ENCODE measurements at places on chromosomes 16 and 17. TPM values are rescaled to one million over a fixed set of nuclear protein-coding genes. Genes with fewer than 3 reads are reported as not detected.

- no peak for DNase-seq
Observed at GRCh38 chr17:17041018-17041521, 1.2 kb upstream of the MPRIP start.

Gene CCR7
- total RNA-seq = 1.3 TPM

- no peak for DNase-seq
Observed at GRCh38 chr17:42871647-42872046, 20.6 kb downstream of the AOC3 start.

Gene HSPB9
- 0.29 TPM for total RNA-seq

Gene ABCA10
- 8.7 TPM for total RNA-seq

DNA sequence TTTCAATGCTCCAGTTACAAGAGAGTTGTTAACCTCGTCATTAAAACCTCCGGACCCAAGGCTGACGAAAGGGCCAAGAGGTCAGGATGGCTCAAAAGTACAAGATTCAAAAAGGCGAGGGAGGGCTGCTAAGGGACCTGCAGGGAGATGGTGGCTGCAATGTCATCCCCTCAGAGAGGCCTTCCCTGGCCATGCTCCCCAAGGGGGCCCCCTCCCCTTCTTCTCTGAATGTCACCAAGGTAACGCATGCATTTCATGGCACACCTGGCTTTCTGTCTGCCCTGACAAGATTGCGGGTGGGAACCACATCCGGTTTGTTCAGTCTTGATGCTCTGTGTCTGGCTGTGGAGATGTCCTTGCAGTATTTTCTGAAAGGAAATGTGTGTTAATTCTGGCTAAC, 89.9 kb downstream of the C16orf78 start:
- DNase-seq = peak; percentile 28

Gene CCL16
- total RNA-seq = 0.35 TPM

DNA sequence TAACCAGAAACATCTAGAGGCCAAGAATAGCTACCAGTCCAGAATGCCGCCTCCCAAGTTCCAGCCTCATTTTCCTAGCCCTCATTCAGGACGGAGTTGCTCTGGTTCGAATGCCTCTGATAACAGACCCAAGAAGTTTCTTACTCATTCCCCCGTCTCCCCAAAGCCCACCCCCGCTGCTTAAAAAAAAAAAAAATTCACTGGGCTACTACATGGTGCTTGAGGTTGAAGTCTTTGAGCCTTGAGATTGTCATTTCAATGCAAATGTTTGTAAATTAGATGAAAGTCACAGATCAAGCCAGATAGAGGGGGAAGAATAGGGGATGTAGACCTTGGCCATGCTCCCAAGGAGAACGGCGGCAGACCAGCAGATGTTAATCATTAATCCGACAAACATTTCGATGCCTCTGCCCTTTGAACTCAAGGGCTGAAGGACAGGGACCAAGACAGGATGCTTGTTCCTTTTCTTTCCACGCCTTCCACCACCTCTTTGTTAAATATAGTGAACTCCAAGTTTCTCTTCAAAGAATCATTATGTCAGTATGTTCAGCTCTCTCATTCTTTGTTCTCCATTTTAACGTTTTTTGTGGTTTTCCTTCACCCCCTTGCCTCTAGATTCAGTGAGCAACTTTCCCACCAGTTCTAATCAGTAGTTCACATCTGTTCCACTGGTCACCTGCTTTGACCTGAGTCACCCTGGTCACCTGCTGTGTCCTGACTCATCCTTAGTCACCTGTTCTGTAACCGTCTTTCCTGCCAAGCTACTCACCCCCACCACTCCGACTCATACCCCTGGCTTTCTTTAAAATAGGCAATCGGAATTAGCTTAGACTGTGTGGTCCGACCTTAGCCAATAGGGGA, 190.3 kb downstream of the CPPED1 start:
- DNase-seq = peak; percentile 23

- no peak for DNase-seq
Observed at GRCh38 chr17:15482476-15482875, 15.1 kb upstream of the CDRT4 start.

Gene CXCL16
- 92.6 TPM for total RNA-seq

DNA sequence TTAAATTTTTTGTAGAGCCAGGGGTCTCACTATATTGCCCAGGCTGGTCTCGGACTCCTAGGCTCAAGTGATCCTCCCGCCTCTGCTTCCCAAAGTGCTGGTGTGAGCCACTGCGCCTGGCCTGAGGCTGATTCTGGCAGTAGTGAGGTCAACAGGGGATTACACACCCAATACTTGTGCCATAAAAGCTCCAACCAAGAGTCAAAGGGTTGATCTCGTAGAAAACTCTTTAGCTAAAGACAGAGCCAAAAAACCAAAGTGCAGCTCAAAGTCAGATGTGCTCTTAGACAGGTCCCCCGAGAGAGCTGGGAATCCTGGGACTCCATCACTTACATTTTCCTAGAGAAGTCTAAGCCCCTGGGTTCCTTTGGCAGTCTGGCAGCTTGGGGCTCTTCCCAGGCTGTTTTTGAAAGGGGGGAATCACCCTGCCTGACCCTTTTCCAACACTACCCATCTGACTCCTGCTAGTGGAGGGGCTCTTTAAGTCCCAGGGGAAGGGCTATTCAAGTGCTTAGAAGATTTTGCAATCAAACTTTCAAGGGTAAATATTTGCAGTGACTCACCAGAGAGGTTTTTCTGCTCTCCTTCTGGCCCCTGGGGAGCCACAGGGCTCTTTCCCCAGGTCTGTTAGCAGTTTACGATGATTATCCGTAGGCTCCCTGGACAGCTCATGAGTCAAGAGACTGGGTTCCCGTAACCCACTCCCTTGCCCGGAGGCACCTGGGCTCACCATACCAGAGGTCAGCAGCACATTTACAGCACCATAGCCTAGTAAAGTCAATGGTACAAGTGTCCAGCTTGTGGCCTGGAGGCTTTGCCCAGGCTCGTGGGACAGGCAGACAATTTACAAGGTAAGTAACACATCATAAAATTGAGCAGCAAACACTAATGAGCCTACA, 408.7 kb downstream of the SLC39A11 start:
- DNase-seq = peak; percentile 24

GRCh38 chr16:78275420-78275819, 176.0 kb downstream of the WWOX start:
- DNase-seq = no peak

DNA sequence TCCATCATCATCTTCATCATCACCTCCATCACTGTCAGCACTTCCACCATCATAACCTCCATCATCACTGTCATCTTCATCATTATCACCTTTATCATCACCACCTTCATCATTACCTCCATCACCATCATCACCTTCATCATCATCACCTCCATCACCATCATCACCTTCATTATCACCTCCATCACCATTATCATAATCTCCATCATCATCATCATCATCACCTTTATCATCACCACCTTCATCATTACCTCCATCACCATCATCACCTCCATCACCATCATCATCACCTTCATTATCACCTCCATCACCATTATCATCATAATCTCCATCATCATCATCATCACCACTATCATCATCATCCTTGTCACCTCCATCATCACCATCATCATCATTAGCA, 309.7 kb downstream of the HAPSTR1 start:
- DNase-seq = no peak

- no peak for DNase-seq
Observed at GRCh38 chr17:9006175-9006767, 15.0 kb upstream of the NTN1 start.

- no peak for DNase-seq
Observed at GRCh38 chr17:32555611-32556310, 69.0 kb downstream of the CDK5R1 start.

DNA sequence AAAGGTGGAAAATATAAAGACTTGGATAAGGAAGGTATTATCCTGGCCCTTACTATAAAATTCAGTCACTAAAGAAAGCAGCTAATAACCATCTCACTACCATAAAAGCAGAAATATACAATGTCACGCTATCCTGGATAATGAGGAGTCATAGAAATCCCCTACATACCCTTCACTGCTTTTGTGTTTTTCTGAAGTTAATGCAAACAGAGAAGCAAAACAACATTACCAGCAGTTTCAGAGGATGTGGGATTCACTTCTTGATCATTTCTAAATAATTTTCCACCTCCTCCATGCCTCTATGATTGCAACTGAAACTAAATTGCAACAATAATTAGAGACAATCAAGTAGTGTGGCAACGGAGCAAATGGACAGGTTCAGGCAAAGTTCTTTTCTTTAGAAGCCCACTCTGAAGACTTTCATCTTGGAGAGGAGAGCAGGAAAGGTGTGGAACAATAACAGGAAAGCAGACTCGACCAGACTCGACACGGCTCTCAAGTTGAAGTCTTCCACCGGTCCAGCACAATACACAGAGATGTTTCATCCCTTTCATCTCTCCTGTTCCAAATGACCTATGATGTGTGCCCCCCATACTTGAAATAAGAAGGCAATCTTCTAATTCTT, 10.2 kb downstream of the CYTH1 start:
- DNase-seq = no peak

Gene KRT15
- 5.6 TPM for total RNA-seq

DNA sequence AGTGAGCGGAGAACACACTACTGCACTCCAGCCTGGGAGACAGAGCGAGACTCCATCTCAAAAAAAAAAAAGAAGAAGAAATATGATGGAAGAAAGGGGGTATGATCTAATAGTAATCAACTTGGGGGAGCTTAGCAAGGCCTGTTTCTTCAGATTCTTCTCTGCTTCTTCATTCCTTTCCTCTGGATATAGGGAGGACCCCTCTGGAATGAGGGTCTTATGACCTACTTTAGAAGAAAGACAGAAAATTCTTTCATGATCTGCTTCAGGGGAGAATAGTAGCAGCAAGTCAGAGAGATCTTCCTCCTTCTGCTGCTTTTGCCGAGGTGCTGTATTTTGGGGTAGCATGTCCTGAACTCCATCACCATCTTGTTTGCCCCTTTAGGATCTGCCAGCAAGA, 44.9 kb upstream of the ETV4 start:
- no peak for DNase-seq

DNA sequence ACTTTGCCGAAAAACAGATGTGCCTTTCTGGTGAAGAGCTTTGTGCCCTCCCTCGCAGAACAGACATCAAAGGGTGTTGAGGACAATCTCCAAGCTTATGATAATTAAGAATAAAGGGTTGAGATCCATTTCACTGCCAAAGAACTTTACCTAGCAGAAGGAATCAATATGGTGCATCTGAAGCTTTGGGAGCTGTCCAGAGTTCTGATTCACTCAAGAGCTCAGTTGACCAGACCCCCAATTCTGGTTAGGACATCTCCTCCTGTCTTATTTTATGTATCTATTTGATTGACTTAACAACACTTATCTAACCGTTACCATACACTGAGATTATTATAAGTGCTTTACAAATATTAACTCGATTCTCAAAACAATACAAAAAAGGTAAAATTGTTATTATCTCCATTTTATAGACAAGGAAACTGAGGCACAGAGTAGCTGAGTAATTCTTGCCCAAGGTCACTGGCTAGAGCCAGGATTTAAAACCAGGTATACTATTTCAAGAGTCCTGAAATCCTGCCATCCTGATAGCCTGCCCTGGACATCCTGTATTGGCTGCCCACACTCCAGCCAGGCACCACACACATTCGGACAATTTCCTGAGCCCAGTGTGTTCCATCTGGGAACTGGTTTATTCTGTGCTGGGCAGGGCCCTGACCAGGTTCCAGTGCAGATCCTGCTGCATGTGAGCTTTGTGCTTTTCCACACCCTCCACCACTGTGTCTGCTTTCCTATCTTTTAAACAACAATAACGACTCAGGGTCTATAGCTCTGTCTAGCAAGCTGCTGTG, 29.8 kb downstream of the PITPNM3 start:
- DNase-seq = no peak

GRCh38 chr16:57865746-57866528, 63.6 kb upstream of the KIFC3 start:
- DNase-seq = no peak

Gene PARD6A
- 10.4 TPM for total RNA-seq

Gene TNFRSF17
- 0.46 TPM for total RNA-seq

DNA sequence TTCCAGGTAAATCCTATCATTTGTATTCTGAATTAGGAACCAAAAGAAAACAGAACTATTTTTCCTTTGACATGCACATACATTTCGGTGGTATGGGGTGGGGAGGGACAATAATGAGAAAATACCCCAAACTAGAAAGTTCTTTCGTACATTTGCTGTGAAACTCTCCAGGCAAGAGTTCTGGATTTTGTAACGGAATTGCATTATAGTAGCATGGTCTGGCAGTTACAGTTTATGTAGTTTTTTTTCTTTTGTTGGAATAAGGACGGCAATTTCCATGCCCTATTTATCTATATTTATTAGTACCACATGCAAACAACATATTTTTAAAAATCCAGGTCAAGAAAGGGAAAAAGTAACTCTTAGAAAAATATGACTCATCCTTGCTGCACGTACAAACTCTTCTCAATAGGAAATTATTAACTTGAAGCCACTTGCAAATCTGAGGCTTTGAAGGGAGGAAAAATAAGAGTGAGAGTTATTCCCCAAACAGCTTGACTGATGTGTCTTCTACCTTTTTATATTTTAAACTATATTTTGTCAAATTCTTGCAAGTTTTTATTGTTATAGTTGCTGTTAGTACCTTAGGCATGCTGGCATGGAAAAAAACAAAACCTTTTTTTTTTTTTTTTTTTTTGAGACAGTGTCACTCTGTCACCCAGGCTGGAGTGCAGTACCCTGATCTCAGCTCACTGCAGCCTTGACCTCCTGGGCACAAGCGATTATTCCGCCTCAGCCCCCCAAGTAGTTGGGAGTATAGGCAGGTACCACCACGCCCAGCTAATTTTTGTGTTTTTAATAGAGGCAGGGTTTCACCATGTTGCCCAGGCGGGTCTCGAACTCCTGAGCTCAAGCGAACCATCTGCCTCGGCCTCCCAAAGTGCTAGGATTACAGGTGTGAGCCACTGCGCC, 69.3 kb downstream of the WWP2 start:
- DNase-seq = no peak

Gene SPATA32
- not detected for total RNA-seq

Gene SCGB1C2
- not detected for total RNA-seq

GRCh38 chr17:82217120-82217529, 4.5 kb upstream of the CCDC57 start:
- DNase-seq = no peak

GRCh38 chr16:1042049-1042744, 30.4 kb upstream of the SSTR5 start:
- DNase-seq = no peak

DNA sequence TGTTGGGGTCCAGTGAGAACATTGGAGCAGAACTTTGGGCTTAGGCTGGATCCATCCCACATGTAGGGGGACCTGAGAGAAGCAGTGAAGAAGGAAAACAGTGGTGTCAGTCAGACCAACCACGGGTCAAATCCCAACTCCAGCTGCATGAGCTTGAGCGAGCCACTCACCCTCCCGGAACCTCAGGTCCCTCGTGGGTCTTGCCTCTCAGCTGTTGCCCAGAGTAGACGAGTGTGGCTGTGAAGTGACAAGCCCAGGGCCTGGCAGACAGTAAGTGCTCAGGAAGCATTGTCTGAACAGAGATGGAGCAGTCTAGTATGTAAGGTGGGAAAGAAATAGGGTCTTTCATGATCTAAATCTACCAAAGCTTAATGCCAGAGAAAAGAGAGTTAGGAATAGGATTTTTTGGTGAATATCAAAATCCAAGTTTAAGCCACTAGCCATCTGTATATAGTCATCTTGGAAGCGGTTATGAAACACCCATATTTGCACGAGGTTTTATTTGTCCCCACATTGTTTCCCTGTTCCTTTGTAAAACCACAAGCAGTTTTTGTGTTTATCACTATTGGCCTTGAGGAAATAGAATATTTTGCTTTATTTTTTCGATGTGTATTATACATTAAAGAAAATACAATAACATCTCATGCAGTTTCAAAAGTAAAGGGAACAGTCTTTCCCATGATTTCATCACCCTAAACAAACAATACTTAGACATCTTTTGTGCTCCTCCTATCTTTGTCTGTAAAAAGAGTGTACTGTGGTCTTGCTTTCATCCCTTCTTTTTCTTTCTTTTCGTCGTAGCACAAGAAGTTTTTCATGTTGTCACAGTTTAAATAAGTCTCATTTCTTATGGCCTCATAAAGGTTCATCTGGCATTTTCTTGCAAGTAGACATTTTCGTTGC, 112.0 kb downstream of the CLEC16A start:
- no peak for DNase-seq
